ENCODE measurements at places on chromosomes 12 and 14.

DNA sequence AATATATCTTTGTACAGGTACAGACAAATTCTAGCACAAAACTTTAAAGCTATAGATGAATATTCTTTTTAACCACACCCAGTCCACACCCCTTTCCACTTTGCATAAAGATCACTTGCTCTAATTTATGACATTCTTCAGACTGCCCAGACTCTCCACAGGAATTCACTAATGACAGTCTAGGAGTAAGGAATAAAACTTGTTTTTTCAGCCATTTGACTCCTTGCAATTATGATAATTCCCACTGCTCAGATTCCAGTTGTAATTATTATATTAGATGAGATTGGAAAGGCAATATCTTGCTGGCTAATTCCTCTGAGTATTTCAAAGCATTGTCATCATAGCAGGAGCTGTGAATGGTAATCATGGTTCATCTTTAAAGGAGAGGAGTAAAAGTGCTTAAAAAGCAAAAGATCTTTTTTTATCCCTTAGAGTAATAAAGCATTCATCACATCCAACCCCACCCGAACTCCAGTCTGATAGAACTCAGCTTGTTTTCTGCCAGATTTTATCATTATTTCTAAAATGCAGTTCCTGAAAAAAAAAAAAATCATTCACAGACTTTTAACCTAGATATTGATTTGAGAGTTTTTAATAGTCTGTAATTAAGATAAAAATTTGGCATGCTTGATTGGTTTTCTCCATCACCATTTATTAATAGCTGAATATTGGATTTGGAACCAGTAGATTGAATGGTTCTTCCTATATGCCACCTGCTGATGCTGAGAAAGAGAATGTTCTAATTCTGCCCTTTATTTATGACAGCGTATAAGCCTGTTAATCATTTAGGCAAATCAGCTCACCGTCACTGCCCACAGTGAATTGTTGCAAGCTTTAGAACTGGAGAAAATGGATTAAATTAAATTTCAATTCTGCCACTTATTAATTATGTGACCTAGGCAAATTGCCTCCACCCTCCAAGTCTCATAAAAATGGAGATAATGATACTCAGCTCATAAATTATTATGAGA is 93.9 kb upstream of the RASSF8 start:
- DNase-seq = no peak

DNA sequence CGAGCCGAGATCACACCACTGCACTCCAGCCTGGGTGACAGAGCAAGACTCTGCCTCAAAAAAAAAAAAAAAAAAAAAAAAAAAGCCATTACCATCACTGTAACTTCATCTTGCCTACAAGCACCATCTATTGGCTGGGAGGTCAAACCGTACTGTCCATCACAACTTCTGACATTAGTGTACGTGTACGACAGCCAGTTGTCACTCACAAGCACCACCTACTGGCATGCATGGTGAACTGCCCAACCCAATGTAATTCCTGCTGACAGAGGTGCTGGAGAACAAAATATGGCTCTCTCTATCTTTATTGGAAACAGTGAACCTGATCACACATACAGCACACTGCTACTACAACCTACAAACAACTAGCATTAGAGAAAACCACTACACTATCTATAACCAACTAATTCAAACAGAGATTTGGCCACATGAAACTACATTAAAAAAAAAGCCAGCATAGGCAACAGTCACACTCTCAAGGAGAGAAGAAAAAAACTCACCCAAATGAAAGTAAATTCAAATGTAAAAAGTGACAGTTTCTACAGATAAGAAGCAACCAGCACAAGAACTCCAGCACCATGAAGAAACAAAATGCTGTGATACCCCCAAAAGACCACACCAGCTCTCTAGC is 82.3 kb downstream of the PUS7L start:
- peak; percentile 9 for DNase-seq

- DNase-seq = no peak
Observed at GRCh38 chr14:34680806-34681479, 33.5 kb downstream of the CFL2 start.

DNA sequence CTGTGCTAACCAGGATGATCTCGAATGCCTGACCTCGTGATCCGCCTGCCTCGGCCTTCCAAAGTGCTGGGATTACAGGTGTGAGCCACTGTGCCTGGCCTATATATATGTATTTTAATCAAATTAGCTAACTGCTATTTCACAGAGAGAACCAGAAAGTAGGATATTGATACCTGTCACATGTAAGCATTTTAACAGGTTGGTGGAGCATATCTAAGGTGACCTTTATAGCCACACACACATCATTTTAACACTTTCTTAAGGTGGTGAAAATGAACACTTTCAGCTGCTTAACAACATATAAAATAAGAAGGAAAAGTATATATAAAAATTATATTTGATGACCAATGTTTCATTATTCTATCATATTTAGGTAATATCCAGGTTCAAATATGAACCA is 57.0 kb upstream of the ATF7IP start:
- no peak for DNase-seq

DNA sequence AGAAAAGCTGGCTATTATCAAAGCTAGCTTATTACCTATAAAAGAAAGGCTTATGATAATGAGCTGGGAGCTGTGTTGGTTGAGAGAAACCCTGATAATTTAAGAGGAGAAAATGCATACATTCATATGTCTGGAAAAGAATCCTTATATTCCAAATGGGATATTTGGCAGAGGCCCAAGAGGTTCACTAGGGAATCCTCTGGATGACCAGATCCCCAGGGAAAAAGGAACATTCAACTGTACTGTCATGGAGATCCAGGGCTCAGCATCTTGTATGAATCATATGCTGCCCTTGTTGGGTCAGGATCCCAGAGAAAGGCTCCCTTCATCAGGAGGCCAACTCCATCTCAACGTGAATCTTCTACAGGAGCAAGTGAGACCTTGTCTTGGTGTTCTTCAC is 16.6 kb upstream of the FBXO34 start:
- DNase-seq = no peak

DNA sequence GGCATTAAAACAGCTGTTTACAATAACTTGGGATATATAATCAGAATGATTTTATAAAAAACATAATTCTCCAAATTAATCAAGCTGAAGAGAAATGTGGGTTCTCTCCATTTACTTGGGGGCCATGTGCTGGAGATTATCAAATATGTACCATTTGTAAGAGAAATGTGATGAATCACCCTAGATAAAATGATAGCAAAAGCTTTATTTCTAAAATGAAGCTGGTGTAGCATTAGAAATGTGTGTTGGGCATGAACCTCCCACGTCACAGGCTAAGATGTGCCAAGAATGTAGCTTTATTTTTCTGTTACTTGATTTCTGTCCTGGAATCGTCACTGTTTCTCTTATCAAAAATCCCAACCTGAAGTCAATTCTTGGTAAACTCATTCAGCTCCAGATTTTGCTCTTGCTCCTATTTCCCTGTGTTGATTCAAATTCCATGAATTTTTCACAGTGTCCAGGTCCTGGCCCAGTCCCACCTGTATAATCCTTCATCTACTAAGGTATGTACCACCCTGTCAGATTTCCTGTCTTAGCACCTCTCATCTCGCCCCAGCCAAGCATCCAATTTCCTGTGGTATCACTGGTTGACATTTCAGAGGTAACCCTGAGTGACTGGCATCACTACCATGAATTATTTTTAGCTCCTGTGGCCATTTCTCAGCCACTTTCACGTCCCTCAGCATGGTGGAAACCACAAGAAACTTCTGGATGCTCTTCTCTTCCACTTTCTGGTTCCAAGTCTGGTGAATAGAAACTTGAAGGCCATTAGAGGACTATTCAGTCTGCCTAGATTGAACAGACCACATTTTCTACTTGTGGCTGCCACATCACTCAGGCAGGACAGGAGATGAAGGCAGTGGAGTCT is 103.6 kb upstream of the FLRT2 start:
- DNase-seq = no peak

GRCh38 chr14:74638966-74639365 is 26.9 kb upstream of the LTBP2 start:
- DNase-seq = no peak

GRCh38 chr14:91114079-91115065 is 499 bp downstream of the DGLUCY start:
- peak; percentile 83 for DNase-seq

DNA sequence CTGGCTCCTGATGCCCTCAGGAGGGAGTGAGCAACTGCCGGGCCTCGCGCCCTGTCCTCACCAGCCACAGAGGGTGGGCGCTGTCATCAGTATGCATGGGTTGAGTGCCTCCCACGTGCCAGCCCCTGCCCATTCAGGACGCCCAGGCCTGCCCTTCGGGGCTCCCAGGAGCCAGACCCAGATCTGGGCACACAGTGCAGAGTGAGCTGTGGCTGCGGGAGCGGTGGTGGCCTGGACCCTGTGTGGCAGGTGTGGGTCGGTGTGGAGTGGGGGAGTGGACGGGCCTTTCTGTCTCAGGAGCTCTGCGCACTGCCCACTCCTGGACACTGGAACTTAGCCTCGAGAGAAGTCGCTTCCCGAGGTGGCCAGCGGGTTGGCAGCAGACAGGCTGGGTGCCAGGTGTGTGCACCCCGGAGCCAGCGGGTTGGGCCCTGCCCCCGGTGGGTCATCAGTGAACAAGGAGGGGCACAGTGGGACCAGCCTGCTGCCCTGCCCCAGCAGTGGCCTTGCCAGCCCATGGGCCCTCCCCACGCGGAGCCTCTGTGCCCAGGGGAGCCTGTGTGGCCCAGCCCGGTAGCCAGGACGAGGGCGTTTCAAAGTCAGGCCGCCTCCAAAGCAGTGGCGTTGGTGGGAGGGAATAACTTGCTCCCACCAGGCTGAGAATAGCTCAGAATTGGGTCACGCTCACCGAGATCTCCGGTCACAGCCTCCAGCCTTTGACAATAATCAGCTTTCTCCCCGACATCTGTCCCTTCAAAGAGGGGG is 9.5 kb downstream of the TRMT61A start:
- DNase-seq = peak; percentile 24

GRCh38 chr14:60974090-60974651 is 6.7 kb downstream of the TRMT5 start:
- no peak for DNase-seq

- no peak for DNase-seq
Observed at GRCh38 chr12:92927055-92927435, 2.0 kb downstream of the EEA1 start.

DNA sequence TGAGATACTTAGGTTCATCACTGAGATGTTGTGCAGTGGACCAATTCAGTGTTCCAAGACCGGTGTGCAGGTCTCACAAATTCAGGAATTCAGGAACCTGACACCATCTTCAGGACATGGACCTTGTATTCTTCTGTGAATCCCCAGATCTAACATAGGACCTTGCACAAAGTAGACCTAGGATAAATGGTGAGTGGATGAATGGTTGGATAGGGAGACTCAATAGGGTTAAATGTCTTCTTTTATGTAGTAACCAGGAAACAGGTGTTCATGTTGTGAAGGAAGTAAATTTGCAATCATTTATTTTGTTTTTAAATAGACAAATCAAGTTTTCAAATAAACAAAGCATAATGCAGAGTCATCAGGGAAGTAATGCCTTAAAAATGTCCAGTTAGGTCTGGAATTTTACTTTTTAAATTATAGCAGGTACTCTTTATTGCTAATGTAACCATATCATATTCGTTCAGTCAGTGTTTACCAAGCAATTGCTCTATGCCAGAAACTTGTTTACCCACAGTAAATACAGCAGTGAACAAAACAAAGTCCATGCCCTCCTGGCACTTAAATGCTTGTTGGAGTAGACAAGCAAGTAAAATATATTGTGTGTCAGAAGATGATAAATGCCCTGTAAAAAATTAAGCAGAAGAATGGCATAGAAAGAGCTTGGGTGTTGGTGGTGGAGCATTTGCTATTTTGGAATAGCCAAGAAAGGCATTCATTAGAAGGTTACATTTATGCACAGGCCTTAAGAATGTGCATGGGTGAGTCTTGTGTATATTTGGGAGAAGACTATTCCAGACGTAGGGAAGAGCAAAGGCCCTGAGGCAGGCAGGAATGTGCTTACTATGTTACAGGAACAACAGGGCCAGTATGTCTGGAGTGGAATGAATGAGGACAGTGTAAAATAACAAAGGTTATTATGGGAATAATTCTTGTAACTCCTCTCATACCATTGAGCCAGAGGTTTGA is 26.3 kb downstream of the RXYLT1 start:
- no peak for DNase-seq

DNA sequence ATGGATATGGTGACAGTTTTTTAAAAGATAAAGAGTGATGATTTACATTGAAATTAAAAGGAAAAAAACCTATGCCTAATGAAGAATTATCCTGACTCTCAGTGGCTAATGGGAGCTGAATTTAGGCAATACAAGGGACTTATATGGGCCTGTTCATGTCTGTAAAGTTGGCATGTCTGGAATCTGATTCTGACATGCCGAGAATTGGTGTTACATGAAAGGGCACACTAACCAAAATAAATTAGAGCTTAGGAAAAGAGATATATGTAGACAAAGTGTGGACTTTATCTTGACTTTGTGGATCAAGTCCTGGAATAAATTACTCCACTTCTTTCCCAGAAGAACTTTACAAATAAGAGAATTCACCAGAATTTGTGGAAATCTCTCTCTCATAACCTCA is 1.1 kb downstream of the TDG start:
- DNase-seq = no peak

GRCh38 chr14:47919334-47919846 is 244.0 kb upstream of the MDGA2 start:
- DNase-seq = no peak

DNA sequence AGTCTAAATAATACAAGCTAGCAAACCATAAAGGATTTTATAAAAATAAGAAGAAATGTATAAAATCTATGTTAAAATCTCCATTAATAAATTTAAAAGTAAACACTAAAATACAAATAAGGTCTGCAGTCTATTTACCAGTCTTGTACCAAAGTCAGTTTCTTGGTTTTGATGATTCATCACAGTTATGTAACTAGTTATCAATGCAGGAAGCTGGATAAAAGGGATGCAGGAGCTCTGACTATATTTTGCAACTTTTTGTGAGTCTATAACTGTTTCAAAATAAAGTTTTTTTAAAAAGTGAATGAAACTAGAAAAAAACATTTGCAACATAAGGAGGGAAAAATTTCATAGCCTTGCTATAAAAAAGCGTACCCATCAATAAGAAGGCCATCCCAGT is 151.5 kb downstream of the DERA start:
- no peak for DNase-seq

DNA sequence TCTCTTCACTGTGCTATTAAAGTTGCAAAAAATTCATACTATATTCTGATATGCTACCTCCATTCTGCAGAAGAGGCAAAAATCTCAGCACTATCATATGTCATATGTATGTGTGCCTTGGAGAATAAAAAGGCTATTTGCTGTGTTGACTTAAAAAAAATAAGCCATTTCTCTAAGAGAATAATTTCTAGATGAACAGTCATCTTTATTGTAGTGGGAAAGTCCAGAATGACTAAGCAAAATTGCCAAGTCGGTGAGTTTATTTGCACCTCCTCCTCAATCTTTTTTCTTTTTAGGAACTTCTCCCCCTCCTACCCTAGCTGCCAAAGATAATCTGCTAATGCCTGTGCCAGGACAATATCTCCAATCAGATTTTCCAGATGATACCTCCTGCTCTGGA is 353.8 kb upstream of the FAR2 start:
- DNase-seq = no peak

GRCh38 chr12:110688446-110689280 is at the start of gene HVCN1:
TSS of gene HVCN1 (minus strand) at chr12:110689115. CDS start at chr12:110683245, 5,870 bp downstream.
- DNase-seq = peak; percentile 54
